ENCODE measurements at places on chromosomes 5 and 9. TPM values are rescaled to one million over a fixed set of nuclear protein-coding genes. Genes with fewer than 3 reads are reported as not detected.

The PDE8B gene
- total RNA-seq: not detected

The SLC36A3 gene
- not detected for total RNA-seq

The AQP3 gene
- total RNA-seq: 71.6 TPM

GRCh38 chr9:114757984-114758383 is 47.9 kb downstream of the TNFSF15 start:
- no peak for DNase-seq

GRCh38 chr9:73579823-73580222 is 428.2 kb downstream of the ANXA1 start:
- no peak for DNase-seq

- no peak for DNase-seq
Observed at GRCh38 chr5:38113880-38114279, 144.5 kb upstream of the EGFLAM start.

- no peak for DNase-seq
Observed at GRCh38 chr5:43422143-43422542, 10.0 kb upstream of the CCL28 start.

GRCh38 chr9:15306068-15306756 is 804 bp downstream of the TTC39B start:
- DNase-seq: peak; percentile 44

DNA sequence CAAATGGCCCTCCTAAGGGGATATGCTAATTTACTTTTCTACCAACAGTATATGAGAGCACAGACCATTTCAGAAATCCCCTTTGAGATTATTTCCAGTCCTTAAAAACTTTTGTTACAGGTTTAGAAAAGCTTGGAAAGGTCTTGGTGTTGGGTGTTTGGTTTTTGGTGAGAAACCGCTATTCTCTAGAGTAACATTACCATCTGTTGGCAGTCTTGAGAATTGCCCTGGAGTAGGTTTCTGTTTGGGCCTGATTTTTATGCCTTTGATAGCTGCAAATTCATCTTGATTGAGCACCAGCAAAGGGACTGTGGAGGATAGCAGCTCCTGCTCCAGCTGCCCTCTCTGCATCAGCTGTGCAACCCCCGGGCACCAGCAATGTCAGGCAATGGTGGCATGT is 8.0 kb downstream of the NUDT2 start:
- DNase-seq: no peak

All from naive thymus-derived CD8-positive, alpha-beta T cell (primary cell).